ENCODE measurements at places on chromosomes 12 and 14.

GRCh38 chr14:67524634-67524963 is 8.5 kb upstream of the PLEKHH1 start:
- DNase-seq: no peak

DNA sequence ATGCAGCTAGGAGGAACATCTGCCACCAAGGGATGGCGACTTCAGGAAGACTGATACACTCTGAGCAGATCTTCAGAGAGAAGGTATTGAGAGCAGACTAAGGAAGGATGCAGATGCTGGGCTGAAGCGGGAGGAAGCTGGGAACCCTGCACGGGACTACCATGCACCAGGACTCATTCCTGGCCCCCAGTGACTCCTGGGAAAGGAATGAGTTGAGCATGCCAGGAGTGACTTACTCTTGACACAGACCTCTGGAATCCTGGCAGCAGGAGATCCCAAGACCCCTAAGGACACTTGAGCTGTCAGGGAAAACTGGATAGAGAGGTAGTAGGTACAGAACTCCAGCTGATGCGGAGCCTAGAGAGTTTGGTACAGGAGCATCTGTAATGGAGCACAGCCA is 336.1 kb downstream of the RPS29 start:
- no peak for DNase-seq

GRCh38 chr14:90407230-90407629 is 10.4 kb downstream of the CALM1 start:
- DNase-seq: no peak

DNA sequence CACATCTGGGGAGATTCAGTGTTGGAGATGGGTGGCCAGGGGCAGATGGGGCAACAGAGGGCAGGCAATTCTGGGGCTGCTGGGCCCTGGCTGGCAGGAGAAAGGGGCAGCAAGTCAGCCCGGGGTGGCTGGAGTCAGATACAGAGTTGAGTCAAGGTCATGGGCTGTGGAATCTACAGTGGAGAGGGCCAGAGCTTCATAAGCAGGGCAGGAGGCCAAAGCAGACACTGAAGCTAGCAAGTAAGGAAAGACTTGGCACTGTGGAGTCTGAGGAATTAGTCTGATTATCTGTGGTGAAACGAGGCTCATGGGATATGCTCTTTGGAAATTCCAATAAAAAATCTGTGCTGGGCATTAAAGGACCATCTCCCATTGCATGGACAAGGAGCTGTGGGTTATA is 95.5 kb downstream of the TMX1 start:
- peak; percentile 60 for DNase-seq
